Fibroblast of lung (primary cell): ENCODE measurements at places on chromosomes 11 and 22. TPM values are rescaled to one million over a fixed set of nuclear protein-coding genes. Genes with fewer than 3 reads are reported as not detected.

COMMD9 gene
- polyA plus RNA-seq, result 56.1 and 77.9 TPM in 2 replicates

POU2AF3 gene
- polyA plus RNA-seq, result 0.07 TPM in 1 of 2 replicates, not detected in the other

RASGRP2 gene
- 0.71 and 5.2 TPM in 2 replicates for polyA plus RNA-seq

- DNase-seq, result no peak
Measured at GRCh38 chr22:50686794-50687193, 14.2 kb downstream of the SHANK3 start.

- DNase-seq, result no peak
Measured at GRCh38 chr22:23090457-23090835, 20.1 kb downstream of the GNAZ start.

GRCh38 chr11:26076233-26076990 is 255.5 kb upstream of the ANO3 start:
- DNase-seq, result no peak

DNA sequence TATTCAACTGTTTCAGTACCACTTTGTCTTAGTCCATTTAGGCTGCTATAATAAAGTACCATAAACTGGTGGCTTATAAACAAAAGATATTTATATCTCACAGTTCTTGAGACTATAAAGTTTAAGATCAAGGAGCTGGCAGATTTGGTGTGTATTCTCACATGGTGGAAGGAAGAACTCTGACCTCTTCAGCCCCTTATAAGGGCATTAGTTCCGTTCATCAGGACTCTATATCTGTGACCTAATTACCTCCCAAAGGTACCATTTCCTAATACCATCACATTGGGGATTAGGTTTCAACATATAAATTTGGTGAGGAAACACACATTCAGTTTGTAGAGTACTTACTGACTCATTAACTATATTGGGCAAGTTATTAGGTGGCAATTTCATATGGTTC is 10.7 kb upstream of the ARL14EP start:
- no peak for DNase-seq

- DNase-seq, result no peak
Measured at GRCh38 chr11:84847842-84848241, 779.3 kb downstream of the DLG2 start.

DNA sequence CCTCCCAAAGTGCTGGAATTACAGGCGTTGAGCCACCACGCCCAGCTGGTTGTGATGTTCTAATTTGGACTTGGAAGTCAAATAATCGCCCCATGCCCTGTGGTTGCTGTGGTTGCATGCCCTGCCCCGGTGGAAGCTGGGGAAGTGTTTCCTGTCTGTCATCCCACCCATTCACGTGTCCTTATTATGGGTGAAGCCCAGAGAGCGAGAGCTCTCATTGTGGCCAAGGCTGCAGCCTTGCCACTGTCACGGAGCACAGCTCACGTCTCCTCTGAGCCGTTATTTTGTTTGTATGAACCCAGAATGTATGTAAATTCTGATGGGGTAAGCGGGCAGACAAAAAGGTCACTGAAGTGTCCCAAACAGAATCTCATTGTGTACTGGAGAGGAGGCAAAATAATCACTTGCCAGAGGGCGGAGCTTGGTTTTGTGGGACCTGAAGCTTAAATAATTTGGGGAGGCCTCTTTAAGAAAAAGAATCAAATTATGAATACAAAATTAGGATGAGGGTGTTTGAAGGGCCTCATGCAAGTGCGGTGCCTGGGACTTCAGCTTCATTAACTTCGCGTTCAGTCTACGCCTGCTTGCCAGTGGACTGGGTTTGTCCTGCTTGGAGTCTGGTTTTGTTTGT is 25.8 kb upstream of the TREH start:
- no peak for DNase-seq

DNA sequence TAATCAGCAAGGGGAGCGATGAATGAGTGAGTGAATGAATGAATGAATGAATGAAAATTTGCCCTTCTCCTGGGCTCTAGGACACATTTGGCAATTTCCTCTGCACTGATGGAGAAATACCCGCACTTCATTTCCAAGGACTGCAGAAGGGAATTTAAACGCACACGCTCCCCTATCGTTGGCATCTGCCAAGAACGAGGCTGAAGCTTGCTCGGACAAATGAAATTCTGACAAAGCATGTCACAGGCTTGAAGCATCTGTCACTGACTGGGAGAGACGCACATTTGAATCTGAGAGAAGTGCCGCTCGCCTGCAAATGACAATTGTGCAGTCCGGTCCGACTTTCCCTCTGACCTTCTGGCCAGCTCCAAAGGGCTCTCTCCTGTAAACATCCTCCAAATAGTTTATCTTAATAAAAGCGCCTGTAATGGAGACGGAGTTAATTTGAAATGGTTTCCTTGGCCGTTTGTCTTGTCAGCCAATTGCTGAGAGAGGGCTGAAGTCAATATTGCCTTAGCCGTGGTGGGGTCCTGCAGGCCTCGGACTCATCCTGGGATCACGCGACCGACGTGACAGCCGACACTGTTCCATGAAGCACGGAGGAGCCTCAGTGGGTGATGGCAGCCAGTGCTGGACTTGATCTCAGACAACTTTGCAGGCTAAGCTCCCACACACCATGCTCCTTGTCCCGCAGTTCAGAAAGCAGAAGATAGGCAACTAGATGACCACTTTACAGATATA is 260.7 kb downstream of the MN1 start:
- no peak for DNase-seq
